ENCODE measurements at places on chromosomes 4 and X.

- no peak for DNase-seq
Observed at GRCh38 chrX:115957862-115958490, 212.6 kb upstream of the AGTR2 start.

DNA sequence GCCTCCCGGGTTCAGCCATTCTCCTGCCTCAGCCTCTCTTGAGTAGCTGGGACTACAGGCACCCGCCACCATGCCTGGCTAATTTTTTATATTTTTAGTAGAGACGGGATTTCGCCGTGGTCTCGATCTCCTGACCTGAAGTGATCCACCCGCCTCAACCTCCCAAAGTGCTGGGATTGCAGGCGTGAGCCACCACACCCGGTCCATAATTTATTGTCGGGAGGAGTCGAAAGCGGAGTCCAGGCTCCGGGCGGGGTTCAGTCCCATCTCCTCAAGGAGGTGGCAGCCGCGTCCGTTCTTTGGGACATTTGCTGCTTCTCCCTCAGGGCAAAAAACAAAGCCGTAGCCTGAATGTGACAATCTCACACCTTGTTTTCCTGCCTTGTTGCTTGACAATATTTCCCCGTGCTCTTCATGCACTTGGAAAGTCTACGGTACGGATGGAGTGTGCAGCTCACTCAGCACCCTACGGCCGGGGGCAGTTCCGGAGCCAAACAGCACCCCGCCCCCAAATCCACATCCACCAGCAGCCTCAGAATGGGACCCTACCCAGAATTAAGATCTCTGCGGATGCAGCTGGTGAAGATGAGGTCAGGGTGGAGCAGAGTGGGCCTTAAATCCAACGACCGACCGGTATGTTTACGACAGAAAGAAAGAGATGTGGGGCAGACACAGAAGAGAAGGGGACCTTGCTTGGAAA is 9.6 kb downstream of the GTPBP6 start:
- DNase-seq = no peak

DNA sequence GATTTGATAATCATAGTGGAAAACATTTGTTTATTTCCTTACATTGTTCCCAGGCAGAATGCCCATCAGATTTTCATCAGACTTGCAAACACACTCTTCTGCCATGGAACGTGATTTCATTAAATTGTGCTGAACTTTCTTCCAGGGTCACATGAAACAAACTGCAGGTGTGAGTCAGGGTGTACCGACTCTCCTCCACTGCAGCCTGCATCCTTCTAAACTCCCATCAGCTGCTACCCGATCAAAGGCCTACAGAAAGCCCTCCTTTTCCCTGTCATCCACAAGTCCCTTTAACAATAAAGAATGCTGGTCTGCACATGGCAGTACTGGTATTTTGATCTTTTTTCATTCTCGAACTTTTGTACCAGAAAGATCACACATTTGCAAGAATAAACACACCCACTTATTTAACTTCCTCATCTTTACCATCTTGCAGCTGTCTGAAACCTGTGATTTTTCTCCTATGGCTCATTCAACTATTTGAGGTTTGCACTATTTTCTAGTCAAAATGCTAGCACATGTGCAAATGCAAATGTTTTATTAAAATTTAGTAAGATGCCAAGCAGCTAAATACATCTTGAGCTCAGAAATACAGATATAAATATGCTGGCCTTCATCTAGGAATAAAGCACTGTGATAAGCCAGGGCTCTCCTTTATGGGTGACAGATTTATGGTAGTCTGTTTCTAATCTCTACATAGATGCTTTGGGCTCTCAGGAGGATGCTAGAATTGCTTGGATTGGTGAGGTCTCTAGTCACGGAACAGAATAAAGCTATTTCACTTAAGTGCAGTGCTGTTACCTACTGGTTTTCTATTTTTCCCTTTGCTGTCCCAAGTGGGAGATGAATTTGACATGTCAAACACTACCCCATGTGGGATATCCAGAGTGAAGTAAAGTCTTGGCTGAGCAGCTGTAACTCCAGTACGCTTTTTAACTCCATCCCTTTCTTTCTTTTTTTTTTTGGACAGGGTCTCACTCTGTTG is 25.8 kb upstream of the ARHGAP24 start:
- no peak for DNase-seq

GRCh38 chrX:38205039-38205438 is 15.6 kb downstream of the SRPX start:
- no peak for DNase-seq

DNA sequence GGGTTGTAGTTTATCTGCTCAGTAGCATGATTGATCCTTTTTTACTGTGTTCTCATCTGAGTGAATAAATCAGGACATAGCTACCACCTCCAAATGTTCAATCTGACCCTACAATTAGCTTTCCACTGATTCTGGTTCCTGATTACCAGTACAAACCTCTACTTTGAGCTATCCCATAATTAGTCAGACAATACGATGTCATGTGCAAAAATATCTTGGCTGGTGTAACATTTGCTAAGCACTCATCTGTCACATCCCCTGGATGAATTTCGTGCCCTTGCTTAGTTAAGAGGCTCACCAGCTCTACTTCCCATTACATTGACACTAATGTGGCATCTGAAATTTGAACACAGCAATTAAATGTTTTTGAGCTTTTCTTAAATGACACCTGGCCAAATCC is 1101.0 kb upstream of the PCDH7 start:
- no peak for DNase-seq
